ENCODE measurements at places on chromosomes 6 and 20.

DNA sequence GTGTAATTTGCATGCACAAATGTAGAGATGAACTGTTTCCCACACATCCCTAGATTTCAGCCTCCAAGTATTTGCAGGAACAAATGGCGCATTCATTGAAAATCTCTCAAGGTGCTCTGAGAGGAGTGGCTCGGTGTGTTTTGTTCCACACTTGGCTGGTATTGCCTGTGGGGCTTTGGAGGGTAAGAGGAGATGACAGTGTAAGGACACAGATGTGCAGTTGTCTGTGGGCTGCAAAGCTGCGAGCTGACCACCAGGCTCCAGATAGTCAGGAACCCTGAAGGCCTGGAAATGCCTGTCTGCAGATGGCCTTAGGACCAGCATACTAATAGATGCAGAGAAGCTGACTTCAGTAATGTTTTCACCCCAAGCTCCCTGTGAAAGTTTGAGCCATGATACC lies 57.7 kb upstream of the PBOV1 start:
- DNase-seq, result no peak

DNA sequence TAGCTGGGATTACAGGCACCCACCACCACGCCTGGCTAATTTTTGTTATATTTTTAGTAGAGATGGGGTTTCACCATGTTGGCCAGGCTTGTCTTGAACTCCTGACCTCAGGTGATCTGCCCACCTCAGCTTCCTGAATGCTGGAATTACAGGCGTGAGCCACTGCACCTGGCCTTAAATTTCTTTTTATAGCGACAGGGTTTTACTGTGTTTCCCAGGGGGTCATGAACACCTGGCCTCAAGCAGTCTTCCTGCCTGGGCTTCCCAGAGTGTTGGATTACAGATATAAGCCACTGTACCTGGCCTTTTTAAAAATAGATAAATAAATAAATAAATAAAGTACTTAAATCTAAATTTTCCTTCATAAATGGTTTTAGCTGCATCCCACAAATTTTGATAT lies 57.5 kb downstream of the LIN28B start:
- DNase-seq, result no peak

DNA sequence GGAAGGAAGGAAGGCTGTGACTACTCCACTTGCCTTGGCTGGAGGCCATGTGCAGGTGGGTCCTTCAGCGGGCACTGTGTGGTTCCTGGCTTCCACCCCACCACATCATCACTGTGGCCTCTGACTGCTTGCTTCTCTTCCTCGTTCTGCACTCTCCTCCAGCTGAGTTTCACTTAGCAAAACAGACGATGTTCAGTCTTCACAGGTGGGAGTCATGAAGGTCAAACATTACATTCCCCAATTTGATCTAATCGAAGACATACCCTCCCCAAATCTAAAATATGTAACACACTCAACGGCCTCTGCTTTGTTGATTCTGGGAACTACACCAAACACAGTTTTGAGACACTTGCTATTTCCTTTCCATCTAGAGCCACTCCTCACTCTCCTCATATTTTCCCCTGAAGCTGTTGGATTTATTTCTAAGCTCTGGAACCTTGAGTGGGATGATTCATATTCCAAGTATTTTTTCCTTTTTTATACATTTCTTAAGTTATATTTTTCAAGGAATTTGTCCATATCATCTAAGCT lies 132.5 kb upstream of the FOXA2 start:
- DNase-seq, result no peak

GRCh38 chr20:46028110-46028509 lies 905 bp upstream of the SLC12A5 start:
- DNase-seq, result no peak

- peak; percentile 27 for DNase-seq
Observed at GRCh38 chr6:85323435-85324040, 126.3 kb upstream of the NT5E start.

- DNase-seq, result no peak
Observed at GRCh38 chr6:50927800-50928199, 109.1 kb downstream of the TFAP2B start.

- DNase-seq, result peak; percentile 68
Observed at GRCh38 chr6:125974214-125974866, 12.0 kb upstream of the TRMT11 start.

GRCh38 chr6:154408891-154409500 lies 52.4 kb upstream of the IPCEF1 start:
- DNase-seq, result peak; percentile 2

GRCh38 chr6:106648651-106649308 lies 19.4 kb downstream of the QRSL1 start:
- DNase-seq, result no peak

GRCh38 chr20:13028673-13029072 lies 19.9 kb downstream of the SPTLC3 start:
- DNase-seq, result no peak
